ENCODE measurements at places on chromosomes 7 and 10. TPM values are rescaled to one million over a fixed set of nuclear protein-coding genes. Genes with fewer than 3 reads are reported as not detected.

Gene TSPAN12
- 18.8 TPM for total RNA-seq

DNA sequence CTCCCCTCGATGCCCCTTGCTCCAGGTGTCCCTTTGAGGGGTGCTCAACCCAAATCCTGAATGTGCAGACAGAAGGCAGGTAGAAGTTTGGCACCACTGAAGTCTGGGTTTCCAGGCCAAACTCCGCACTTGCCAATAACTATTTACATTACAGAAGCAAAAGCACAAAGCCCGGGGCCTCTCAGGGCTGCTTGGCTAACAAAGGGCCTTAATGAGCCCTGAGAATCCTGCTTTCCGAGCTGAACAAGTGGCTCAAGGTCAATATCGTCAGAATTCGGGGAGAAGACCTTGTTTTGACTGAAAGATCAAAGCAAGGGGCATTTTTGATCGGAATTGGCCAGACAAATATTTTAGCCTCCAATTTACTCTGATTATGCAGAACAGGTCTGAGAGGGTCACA, 189.9 kb downstream of the HERPUD2 start:
- DNase-seq: no peak

DNA sequence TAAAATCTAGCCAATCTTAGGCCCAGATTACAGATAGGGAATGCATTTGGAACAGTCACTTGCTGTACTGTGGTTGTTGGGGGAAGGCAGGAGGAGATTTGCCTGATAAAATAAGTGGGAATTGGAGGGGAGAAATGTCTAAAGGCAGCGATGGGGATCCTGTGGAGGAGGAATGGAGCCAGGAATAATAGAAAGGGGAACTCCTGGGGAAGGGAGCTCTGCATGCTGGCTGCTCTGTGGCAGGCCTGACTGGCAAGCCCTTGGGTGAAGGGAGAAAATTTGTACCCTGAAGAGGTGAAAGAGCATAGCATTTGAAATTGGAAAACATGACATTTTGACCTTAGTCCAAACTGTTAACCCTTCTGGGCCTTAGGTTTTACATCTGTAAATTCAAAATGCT, 13.7 kb downstream of the MMP21 start:
- DNase-seq: no peak

- DNase-seq: no peak
These were observed 23.6 kb downstream of the TSPAN15 start for GRCh38 chr10:69474742-69475432.

Gene UPK3BL2
- 132 TPM for total RNA-seq

DNA sequence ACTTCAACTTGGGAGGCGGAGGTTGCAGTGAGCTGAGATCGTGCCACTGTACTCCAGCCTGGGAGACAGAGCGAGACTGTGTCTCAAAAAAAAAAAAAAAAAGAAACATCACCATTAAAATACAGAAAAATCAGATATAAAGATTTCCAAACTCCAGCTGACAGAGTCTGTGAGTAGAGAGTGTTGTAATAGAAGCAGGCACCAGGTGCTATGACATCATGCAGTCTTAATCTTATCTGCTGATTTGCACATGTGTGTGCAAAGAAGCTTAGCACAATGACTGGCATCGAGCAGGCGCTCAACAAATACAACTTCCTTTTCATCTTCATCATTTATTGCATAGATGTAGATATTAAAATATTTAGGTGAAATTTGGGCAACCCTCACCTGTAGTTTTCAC, 92.2 kb downstream of the PRKCQ start:
- DNase-seq: no peak

Data from ureter (tissue), 1 donor.